Fibroblast of the conjunctiva (primary cell): ENCODE measurements at places on chromosomes 6 and 20.

DNA sequence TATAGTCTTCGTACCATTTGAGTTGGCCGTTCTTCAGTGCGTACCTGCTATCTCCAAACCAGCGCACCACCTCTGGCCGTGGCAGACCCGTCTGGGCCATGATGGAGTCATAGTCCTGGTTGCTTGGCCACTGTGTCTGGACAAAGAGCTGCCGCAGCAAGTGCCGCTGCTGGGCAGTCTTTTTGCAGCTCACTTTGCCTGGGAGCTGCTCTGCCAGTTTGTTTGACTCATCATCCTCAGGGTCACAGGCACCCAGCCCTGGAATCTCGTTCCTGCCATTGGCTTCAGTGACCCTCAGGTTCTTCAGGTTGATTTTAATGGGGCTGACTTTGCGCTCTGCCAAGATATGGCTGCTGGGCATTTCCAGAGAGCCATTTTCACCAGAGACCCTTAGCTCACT, 65.1 kb downstream of the PLCG1 start:
- DNase-seq = no peak

DNA sequence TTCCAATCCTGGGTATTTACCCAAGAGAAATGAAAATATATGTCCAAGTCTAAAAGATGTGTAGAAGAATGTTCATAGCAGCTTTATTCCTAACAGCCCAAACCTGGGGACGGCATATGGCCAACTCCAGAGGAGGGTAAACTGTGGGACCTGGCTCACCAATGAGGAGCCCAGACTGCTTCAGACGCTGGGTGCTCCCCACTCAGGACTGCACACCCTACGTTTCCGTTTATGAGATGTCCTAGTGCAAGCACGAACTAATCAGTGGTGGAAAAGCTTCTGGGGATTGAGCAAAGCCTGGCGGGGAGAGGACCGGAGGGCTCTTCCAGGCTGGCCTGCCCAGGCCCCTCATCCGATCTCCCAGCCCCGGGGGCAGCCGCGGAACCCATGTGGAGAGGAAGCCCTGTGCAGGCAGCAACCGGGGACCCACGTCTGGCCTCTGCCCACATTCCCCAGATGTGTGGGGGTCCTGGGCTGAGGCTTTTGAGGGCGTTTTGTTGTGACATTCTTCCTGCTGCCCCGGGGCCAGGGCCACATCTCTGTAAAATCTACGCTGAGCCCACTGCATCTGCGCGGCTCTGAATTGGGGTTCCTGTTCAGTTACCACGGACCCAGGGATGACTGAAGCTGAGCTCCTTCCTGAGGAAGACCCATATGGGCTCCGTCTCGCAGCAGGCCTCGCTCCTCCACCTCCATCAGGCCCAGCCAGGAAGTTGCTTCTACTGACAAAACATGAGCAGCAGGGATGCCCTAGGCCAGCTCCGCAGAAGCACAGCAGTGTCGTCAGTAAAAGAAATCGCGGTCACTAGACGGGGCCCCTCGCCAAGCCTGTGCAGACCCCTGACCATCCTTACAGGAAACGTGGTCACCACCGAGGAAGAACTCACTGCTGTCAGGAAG, 188.0 kb downstream of the DLL1 start:
- DNase-seq = no peak

- DNase-seq = no peak
Observed at GRCh38 chr20:1282966-1283365, 16.9 kb downstream of the SNPH start.

- DNase-seq = no peak
Observed at GRCh38 chr20:36281785-36282380, 24.3 kb upstream of the DLGAP4 start.

DNA sequence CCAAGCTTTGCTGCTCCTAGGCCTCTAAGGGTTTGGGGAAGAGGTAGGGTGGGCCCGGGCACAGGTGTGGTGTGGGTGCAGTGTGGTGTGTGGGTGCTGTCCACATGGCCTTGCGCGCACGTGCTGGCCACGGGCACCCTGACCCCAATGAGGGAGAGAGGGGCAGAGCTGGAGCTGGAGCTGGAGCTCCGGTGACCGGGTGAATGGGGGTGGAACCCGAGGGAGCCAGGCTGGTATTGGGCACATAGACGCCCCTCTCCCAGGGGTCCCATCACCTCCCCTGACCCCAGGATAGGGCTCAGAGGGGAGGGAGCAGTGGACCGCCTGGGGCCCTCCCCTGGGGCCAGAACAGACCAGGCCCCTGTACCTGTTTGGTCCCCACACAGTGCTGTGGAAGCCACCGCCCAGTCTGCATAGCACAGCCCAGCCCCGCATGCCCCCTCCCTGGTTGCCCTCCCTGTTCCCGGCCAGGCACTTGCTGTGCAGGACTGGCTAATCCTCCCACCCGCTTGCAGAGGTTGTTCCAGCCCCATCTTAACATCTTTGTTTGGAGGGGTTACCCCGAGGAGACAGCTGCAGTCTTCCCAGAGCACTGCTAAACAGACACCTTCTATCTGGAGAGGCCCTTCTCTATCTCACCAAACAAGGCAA, 984 bp downstream of the ADAM33 start:
- no peak for DNase-seq

- no peak for DNase-seq
Observed at GRCh38 chr6:21984561-21984960, 312.3 kb downstream of the PRL start.

GRCh38 chr6:85482905-85483700, 33.2 kb downstream of the NT5E start:
- peak; percentile 49 for DNase-seq

DNA sequence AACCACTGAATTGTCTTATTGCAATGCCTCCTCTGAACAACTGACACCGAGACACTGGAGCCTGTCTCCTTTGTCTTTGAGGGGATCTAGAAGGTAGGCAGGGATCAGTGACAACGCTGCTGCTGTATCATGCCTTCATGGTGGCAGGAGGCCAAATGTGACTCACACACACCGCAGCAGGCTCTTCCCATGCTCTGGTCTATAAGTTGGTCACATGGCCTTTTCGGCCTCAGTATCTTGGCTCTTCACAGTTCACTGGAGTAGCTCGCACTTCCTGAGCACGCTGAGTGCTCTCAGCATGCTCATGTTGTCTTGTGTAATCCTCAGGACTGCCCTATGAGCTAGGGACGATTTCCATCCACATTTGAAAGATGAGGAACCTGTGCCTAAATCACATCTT, 167.4 kb upstream of the PCSK2 start:
- no peak for DNase-seq

DNA sequence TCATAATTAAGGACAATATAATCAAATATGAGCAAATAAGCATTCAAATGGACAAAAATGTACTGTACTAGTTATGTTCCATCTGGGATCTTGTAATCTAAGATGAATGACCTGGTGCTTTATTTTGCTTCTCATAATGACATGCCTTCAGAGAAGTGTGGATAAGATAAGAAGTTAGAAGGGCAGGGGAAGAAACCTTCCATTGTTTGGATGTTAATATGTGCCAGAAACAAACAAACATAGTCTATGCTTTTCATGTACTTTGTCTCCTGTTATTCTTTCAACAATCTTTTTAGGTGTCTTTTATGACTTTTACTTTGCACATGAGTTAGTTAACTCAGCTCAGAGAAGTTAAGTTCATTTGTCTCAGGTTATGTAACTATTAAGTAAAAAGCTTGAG, 511.5 kb upstream of the SOX4 start:
- no peak for DNase-seq

GRCh38 chr6:11815231-11815630, 36.6 kb upstream of the ADTRP start:
- DNase-seq = no peak

DNA sequence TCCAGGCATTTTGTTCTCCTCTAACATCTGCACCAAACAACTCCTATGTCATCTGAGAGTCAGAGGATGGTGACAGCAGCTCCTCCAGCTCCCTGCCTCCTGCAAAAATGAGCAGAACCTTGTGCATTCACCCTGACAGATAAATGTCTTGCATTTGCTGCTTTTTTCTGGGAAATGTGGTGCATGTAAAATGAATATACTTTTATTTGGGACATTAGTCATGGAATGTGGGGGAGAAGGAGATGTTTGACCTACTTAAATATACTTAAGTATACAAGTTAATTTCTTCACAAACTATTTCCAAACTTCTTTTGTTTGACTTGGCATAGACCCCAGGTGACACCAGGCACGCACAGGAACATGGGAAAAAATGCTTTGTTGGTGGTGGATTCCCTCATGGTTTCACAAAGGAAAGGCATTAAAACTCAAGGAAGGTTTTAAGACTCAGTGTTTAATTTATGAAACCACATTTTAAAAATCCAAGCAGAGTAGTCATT, 181.8 kb upstream of the MCHR2 start:
- peak; percentile 40 for DNase-seq

- DNase-seq = no peak
Observed at GRCh38 chr20:46435146-46435545, 28.7 kb upstream of the ELMO2 start.

- no peak for DNase-seq
Observed at GRCh38 chr6:149567194-149567586, 1.0 kb downstream of the GINM1 start.

DNA sequence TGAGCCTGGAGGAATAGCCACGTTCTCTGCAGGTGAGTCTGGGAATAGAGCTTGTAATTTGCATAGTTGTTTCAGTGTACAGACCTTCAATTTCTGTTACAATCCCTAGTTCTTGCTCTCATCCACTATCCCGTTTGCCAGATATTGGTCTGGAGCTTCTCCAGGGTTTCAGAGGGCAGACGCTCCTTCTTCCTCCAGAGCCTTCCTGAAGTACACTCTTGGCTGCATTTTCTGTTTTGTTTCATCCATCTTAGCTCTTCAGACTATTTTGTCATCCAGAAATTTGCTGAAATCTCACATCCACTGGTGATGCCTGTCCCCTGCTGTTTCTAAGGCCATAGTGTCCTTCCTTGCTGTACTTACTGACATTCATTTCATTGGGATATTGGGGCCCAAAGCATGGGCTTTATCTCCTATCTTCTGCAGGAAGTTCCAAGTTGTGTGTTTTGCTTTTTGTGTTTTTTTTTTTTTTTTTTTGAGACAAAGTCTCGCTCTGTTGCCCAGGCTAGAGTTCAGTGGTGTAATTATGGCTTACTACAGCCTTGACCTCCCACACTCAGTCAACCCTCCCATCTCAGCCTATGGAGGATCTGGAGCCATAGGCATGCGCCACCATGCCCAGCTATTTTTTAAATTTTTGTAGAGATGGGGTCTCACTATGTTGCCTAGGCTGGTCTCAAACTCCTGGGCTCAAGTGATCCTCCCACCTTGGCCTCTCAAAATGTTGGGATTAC, 18.7 kb downstream of the CDS2 start:
- no peak for DNase-seq

DNA sequence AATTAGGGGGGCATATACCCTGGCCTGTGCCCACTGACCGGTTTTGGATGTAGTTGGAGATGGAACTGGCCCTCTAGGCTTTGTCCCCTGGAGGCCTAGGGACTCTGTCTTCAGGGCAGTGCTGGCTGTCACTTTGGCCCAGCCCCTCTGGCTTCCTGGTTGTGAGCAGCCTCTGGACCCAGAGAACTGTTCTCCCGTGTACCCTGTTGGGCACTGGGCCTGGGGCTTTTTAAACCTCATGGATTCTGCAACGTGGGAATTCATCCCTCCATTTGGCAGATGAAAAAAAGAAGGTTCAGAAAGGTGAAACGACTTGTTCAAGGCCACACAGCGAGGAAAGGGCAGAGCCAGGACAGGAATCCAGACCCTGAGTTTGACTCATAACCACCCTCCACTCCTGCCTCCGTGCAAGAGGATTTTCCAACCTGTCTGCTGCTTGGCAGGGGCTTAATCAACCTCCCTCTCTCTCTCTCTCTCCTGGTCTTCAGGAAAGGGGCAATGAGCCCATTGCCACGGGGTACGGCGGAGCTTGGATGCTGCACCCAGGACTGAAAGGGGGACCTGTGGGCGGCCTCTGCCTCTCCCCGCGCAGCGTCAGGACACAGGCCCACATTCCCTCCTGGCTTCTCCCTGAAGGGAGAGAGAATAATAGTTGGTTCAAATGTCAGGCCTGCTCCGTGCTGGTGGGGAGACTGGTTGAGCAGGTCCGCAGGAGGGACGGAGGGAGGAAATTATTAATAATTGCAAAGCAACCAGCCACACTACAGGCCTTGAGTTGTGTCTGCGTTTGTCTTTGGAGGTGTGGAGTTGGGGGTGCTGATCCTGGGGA, 56.0 kb downstream of the CEBPB start:
- no peak for DNase-seq

- DNase-seq = no peak
Observed at GRCh38 chr6:161445021-161445799, 171.3 kb upstream of the AGPAT4 start.

- DNase-seq = peak; percentile 77
Observed at GRCh38 chr6:139126255-139126654, 8.6 kb upstream of the HECA start.

- no peak for DNase-seq
Observed at GRCh38 chr6:42771741-42772100, 10.1 kb upstream of the BICRAL start.

DNA sequence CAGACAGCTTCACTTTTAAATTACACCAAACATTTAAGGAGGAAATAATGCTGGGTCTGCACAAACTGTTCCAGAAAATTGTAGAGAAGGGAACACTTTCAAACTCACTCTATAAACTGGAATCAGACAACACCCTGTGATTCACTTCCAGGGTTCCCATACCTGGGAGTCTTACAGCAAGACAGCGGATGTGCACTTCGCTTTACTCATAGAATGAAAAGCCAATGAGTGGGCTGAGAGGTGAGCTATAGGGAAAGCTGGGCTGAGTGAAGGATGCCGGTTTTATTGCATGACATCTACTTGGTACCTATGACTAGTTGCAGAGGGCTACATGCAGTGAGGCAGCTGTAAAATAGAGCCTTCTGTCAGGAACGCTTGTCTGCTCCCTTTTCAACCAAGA, 152.1 kb downstream of the FNDC1 start:
- no peak for DNase-seq

GRCh38 chr6:71228461-71229041, 60.1 kb upstream of the OGFRL1 start:
- DNase-seq = no peak

DNA sequence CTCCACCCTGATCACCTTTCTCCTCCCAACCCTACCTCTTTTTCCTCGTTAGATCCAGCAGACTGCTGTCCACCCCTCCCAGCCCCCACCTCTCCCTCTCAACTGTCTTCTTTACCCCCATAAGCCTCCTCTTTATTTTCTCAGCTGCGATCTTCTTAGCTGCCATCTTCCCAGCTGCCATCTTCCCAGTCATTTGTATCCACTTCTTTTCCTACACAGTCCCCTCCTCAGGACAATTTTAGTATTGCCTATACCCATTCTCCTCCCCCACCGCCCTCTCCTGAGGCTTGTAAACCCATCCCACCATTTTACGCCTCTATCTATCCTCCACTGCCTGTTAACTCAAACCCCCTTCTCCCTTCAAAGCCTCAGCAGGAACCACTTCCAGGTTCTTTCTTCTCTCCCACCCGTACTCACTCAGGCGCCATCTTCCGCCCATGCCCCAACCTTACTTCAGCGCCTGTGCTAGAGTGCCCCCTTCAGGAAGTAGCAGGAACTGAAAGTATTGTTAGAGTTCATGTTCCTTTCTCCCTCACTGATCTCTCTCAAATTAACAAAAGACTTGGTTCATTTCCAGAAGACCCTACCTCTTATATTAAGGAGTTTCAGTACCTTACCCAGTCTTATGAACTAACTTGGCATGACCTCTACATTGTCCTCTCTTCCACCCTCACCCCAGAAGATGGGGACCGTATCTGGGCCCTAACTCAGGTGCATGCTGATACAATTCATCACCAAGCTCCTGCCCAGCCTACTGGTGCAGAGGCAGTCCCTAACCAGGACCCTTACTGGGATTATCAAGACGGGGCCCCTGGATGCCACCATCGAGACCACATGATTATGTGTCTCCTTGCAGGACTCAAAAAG, 236.0 kb downstream of the ADGRG6 start:
- no peak for DNase-seq
